ENCODE measurements at places on chromosomes 7 and 10.

DNA sequence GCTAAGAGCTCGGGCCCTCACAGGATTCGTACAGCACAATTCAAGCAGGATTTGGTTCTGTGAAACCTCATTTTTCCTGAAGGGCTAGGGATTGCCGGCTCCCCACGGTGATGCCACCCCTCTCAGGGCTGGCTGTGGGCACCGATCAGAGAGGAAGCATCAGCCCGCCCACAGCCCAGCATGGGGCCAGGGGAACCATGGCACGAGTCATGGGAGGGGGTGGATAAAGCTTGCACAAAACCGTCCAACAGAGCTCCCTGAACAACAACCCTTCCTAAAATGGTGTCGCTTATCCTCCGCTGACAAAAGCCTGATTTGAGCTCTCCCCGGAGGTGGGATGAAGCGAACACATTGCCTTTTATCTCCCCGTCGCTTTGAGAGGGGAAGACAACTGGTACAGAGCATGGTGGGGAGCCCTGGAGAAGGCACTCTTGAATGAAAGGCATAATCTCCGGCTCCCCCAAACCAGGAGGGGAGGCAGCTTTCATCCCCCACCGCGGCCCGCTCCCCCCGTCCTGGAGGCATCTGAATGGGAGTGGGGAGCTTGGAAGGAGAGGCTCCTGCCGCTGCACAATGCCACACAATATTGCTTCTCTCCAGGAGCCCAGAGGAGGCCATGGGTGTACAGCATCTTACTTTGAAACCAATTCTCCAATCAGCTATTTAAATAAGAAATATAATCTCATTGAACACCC lies 144.0 kb downstream of the RPS24 start:
- no peak for DNase-seq

DNA sequence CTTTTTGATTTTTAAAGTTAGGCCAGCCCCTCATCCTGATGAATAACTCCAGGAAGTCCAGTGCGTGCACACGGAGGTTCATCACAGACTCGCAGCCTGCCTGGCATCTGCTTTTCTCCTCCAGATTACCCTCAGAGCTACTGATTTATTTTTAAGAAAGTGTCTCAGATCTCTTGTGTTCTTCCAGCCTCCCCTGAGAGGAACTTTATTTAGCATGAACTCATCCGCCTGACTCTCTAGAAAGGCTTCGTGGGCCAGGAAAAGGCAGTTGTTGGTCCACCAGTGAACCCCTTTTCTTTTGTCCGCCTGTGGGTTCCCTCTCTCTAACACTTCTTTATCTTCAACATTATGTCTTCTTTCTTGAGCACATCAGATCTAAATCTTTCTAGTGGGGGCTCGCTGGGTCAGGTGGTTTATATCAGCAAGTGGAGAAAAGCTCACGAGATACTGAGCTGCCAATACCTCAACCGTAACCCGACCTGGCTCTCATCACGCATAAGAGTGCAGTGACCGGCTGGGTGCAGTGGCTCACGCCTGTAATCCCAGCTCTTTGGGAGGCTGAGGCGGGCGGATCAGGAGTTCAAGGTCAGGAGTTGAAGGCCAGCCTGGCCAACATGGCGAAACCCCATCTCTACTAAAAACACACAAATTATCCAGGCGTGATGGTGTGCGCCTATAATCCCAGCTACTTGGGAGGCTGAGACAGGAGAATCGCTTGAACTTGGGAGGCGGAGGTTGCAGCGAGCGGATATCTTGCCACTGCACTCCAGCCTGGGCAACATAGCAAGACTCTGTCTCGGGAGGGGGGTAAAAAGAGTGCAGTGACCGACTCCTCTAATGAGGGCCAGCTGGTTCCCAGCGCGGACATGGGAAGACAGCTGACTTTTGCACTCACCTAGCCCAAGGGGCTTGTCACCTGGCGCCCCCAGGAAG lies 162.3 kb downstream of the CCDC3 start:
- no peak for DNase-seq

DNA sequence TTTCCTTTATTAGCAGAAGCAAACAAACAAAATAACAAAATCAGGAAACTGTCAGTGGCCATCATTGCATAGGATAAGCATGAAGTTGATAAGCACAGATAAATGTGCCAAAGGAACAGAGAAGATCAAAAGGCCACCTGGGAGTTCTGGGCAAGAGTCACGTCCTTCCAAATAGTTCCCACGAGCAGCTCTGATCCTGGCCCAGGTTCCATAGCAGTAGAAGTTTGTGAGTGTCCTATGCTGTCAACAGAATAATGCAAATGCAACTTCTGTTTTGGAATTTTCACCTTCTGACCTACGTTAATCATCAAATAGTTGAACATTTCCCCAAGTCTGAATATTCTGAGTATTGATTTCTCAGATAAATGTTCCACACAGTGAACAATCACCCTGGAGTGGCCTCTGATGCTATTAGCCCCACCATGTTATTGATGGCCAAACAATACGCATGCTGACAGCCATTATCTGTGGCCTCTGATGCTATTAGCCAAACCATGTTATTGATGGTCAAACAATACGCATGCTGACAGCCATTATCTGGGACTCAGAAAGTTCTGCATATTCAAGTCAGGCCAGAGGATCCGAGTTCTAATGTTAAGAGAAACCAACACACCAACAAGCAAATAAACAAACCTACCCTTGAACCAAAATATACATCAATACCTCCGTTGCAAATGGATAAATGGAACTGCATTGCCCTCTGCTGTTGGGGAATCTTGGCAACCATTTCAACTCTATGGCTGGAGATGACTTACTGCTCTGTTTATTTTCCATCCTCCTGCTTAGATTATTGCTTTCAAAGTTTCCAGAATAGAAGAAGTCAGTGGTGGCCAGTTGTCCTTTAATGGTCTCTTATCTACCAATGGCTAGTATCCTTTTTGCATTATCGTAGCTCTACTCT lies 63.3 kb downstream of the MRC1 start:
- no peak for DNase-seq

DNA sequence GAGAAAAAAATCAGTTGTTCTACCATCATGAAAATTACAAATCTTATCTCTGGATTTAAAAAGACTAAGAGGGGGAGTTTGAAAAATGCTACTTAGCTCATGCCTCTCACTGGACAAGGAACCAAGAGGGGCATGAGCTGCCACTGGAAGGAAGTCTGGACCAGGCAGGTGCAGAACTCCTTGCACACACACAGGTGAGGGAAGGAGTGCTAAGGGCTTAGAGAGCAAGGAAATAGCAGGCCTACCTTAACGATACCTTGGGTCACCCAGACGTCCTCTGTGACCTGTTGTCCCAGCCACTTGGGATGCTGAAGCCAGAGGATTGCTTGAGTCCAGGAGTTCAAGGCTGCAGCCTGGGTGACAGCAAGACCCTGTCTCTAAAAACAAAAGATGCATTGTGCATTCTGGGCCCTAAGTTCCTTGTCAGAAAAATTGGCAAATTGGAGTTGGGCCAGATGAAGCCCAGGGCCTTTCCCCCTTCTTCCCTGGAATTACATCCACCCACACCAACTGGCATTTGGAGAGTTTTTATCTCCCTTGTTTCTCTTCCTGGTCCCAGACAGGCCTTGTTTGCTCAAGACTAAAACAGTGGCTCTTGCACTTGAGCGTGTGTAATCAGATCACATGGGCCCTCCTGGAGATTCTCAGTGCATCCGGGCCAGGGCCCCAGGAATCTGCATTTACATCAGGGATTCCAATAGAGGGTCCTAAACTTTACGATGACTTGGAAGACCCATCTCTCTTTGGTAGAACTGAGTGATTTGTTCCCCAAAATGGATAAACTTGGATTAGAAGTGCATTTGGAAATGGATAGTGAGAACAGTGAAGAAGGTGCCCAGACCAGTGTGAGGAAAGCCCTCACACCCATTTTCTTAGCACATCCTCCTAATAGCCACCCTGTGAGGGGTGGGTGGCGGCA lies 3.0 kb downstream of the DDIT4 start:
- no peak for DNase-seq

DNA sequence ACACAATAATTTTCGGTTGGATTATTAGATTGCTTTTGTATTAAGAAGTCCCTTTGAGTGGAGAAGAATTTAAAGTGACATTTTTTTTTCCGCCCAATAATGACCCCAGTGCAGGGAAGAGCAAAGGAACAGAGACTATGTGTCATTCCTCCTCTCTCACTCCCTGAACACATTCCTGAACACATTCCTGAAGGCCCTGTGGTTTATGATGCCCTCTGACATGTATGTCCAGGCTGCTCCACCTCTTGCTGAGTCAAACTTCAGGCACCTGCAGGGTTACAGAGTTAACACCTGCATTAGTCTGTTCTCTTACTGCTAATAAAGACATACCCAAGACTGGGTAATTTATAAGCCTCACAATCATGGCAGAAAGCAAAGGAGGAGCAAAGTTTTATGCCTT lies 704.0 kb upstream of the LRRN3 start:
- DNase-seq = no peak

Measured in activated naive CD4-positive, alpha-beta T cell treated with Interleukin-2 at 50 U/mL for 16 hours (primary cell).